ENCODE measurements at places on chromosomes 7 and 10.

GRCh38 chr7:149723795-149724495, 49.4 kb downstream of the ZNF467 start:
- DNase-seq = no peak

- DNase-seq = peak; percentile 29
Measured at GRCh38 chr10:12780634-12781601, 220.6 kb downstream of the CCDC3 start.

DNA sequence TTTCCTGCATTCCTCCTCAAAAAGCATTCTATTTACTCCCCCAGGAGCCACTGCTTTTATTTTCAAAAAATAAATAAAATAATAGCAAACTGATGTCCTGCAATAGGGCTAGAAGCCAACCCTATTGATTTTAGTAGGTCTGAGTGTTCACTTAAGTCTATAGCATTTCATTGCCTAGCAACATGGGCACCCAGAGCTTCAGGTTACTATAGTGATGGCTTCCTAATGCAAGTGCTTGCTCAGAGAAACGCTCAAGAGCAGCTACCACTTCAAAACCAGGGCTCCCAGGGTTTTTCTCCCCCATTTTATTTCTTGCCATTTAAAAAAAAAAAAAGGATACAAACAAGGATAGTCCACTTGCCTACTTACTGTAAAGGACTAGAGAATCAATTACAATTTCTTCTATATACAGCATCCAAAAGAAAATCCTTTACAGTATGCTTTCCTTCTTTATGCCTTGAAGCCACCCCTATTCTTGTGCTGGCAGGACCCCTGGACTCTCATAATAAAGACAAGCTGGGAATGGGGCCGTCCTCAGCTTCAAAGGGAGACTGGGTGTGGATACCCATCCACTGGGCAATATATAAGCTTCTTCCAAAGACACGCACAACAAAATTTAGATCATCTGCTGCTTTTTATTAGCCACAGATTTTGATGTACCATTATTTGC, 133.3 kb downstream of the VPS41 start:
- DNase-seq = no peak

GRCh38 chr10:115093776-115094408, 727 bp downstream of the ATRNL1 start:
- DNase-seq = no peak

- DNase-seq = peak; percentile 41
Measured at GRCh38 chr7:43647673-43648472, 65.0 kb downstream of the STK17A start.

DNA sequence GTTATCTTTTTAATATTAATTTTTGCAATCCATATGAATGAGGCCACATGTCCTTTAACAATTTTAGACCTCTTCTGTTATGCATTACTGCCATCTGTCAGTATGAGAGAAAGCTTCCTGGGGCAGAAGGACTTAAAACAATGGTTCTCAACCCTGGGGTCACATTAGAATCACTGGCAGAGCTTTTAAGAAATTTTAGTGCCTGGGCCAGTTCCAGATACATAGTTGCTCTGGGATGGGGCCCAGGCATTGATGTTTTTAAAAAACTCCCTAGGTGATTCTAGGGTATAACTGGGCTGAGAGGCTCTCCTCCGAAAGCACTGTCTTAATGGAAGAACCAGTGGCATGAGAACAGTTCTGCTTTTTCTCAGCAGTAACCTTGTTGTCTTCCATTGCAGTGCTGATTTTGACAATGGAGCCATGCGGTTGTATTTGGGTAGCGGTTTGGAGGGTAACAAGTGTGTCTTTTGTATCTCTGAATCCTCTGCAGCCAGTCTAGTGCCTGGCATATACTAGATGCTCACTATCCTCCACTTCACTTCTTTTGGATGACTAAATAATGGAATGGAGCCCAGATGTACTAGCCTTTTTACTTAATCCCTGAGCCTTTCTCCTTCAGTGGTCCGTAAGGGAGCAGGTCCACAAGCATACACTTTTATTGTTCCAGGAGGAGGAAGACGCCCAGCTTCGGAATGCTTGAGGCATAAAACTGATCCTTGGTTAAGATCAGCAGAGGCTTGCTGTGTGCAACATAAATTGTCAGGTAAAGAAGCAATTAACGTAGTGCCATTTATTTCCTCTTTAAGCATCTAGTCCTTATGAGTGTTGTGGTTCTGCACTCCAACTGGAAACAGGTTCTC, 227.1 kb downstream of the AUTS2 start:
- no peak for DNase-seq

GRCh38 chr7:84911077-84911476, 275.8 kb downstream of the SEMA3D start:
- no peak for DNase-seq

GRCh38 chr7:7720750-7721621, 2.6 kb upstream of the RPA3 start:
- DNase-seq = no peak

DNA sequence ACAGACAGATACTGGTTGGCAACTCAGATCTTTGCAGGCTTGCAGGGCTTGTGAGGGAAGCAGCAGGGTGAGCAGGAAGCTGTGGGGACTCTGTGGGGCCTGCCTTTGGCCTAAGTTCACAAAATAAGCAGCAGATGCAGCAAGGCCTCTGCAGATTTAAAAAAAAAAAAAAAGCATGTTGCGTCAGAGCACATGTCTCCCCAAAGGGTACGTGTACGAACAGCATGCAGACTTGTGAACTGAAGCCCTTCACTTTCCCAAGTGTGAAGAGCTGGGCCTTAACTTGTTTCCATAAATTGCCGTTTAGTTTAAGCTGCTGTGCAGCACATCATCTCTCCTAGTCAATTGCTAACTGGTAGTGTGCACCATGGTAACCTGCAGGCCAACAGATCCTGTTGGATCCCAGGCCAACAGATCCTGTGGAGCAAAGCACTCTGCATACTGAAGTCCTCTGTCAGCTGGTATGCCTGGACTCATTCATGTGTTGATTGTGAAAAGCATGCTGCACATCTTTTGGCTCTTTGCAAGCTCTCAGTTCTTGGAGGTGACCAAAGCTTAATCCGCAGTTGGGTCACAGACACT, 10.8 kb upstream of the XPNPEP1 start:
- no peak for DNase-seq

- DNase-seq = peak; percentile 77
Measured at GRCh38 chr7:909358-910329, 33.3 kb downstream of the GET4 start.

DNA sequence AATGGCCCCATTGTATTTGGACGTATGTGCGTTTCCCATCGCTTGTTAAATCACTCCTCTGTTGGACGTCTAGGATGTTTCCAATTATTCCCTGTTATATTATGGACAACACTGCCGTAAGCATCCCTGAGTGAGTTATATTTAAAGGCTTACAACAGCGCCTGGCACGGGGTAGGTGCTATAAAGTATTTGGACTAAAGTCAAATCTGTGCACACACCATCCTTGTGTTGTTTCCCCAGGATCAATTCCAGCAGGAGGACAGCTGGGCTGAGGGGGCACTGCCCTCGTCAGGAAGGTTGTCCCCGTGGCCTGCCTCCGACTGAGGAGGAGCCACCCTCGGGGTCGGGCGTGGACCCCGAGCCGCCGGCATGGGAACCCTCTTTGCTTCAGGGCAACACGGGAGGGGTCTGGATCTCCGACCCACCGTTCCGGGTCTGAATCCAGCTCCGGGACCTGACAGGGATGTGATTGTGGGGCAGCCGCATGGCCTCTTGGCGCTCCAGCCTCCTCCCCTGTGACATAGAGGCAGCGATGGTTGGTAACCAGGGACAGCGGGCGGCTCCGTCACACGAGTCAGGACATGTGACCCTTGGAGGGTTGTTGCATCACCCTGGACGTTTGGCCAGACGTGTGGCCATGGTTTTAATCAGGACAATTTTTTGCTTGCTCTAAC, 1.5 kb upstream of the JAKMIP3 start:
- no peak for DNase-seq

GRCh38 chr10:83371696-83372490, 767.4 kb upstream of the GHITM start:
- DNase-seq = no peak

GRCh38 chr7:114662002-114662677, 247.5 kb downstream of the FOXP2 start:
- DNase-seq = no peak

GRCh38 chr7:147818317-147818716, 772.2 kb upstream of the C7orf33 start:
- DNase-seq = no peak

- DNase-seq = no peak
Measured at GRCh38 chr10:34789966-34790506, 25.1 kb downstream of the PARD3 start.

GRCh38 chr10:57973451-57973850, 294.2 kb downstream of the IPMK start:
- no peak for DNase-seq

- DNase-seq = no peak
Measured at GRCh38 chr7:29065181-29065857, 81.0 kb downstream of the CPVL start.

GRCh38 chr7:1951159-1951536, 281.1 kb downstream of the ELFN1 start:
- DNase-seq = peak; percentile 39

- no peak for DNase-seq
Measured at GRCh38 chr7:45446195-45446944, 127.8 kb upstream of the ADCY1 start.

GRCh38 chr7:5495581-5496375, 72.1 kb upstream of the TNRC18 start:
- DNase-seq = peak; percentile 85

- no peak for DNase-seq
Measured at GRCh38 chr7:2583798-2584580, 25.2 kb downstream of the IQCE start.

DNA sequence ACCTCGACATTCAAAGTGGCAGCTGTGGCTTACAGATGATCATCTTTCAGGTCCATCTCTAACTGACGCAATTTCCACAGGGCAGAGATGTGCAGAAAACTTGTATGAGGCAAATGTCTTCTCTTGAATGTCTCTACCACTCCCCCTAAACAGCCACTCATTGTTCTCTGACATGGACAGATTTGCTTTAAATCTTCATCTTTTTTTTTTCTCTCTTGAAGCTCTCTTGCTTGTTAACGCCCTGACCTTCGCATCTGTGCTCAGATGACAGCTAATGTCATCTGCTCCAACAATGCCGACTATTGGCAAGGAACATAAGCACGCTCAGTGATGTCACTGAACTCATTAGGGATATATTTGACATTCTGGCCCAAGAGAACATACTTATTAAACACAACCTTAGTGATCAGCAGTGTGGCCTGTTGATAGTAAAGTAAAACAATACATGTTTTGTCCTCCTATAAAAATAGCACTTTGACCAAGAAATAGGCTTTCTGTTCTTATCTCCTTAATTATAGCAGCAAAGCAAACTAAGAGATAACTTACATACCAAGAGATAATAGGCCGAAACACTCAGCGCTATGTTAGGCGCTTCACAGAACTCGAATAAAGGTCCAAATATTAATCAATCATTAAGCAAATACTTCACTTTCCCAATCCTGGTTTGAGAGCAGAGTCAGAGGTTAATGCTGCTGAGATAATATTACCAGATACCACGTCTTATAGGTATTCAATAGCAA, 583.5 kb downstream of the PARD3 start:
- DNase-seq = no peak

GRCh38 chr7:91537260-91538152, 273.3 kb downstream of the FZD1 start:
- DNase-seq = no peak

- DNase-seq = no peak
Measured at GRCh38 chr7:138023618-138024342, 21.9 kb upstream of the CREB3L2 start.

GRCh38 chr7:104964626-104965236, 49.3 kb upstream of the KMT2E start:
- DNase-seq = no peak

DNA sequence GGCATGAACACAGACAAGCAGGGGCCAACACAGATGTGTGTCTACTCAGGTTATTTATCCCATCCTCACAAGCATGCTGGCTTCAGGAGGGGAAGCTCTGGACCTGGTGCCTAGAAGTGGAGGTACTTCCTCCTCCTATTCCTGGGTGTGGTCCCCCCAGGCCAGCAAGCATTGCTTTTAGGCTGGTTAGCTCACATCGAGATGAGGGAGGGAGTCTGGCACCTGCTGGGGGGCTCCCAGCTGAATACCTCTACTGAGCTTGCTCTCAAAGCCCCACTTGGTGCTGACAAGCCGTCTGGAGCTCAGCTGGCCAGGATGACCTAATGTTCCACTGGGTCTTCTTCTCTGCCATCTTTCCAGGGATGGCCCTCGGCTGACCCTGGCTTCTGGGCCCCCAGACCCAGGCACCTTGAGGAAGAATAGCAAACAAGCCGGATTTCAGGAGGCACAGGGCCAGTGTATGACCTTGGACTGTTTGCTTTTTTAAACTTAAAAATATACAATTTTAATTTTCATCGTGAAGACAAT, 26.8 kb downstream of the FAM241B start:
- DNase-seq = no peak

- no peak for DNase-seq
Measured at GRCh38 chr10:70234668-70235447, 1.6 kb upstream of the PPA1 start.

DNA sequence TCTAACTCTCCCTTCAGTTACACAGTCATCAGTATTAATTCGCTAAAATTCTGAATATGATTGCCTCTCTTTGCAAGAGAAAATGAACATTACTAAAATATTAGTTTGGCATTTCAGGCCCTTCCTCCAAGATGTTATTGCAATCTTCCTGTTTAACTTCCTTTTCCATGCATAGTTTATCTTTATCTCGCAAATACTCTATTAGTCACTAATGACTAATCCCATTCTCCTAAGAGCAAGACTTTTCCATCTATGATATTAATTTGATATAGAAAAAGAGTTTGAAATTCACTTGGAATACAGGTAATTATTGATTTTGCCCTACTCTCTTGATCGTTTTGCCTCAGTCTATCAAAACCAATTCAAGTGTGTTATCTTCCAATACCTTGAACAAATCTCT, 41.8 kb upstream of the SEMA3A start:
- no peak for DNase-seq

DNA sequence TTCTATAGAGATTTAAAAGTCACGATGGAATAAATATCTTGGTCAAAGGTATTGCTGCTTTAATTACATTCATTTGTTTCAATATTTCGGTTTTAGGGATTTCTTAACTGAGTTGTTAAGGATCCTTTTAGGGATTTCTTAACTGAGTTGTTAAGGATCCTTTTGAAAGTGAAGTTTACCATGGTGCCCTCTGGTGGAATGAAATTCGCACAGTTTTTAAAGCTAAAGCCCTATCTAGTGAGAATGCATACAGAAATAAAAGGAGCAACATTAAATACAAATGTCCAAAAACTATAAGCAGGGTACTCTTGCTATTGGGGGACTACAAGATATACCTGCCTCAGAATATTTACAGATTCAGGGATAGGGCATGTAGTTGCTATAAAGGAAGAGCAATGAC, 193.7 kb downstream of the RNLS start:
- no peak for DNase-seq

GRCh38 chr7:88200261-88200660, 19.6 kb downstream of the SRI start:
- DNase-seq = no peak

- DNase-seq = no peak
Measured at GRCh38 chr7:8396294-8396693, 37.1 kb upstream of the NXPH1 start.

GRCh38 chr10:95425592-95426465, 135.0 kb upstream of the PDLIM1 start:
- no peak for DNase-seq

GRCh38 chr7:33799766-33800165, 105.6 kb upstream of the BMPER start:
- no peak for DNase-seq
